ENCODE measurements at places on chromosomes 12 and 14.

DNA sequence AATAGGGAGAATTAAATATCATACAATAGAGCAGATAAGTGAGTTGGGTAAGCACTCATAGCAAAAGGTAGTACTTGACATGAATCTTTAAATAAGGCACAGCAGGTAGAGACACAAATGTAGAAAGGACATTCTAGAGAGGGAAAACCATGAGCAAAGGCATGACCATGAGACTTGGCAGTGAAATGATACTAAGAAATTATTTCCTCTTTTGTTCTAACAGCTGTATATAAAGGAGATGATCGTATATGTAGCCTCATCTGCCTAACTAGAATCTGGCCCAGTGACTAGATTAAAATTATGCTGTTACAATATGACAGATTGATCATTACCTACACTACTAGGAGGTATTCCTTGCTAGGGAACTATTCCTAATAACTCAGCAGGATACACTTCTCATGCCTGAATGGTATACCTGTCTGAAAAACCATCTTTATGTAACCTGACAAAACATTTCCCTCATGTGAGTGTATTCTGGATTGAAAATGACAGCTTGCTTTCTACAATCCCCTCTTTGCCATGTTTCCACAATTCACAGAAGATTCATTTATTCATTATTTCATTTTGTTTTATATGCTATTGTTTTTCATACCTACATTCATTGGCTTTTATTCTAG is 725.7 kb downstream of the C12orf50 start:
- H3K4me1 ChIP-seq, result no peaks in the 10 kb centered on the region
- DNase-seq, result no peak
- H3K27me3 ChIP-seq, result no peaks in the 10 kb centered on the region

DNA sequence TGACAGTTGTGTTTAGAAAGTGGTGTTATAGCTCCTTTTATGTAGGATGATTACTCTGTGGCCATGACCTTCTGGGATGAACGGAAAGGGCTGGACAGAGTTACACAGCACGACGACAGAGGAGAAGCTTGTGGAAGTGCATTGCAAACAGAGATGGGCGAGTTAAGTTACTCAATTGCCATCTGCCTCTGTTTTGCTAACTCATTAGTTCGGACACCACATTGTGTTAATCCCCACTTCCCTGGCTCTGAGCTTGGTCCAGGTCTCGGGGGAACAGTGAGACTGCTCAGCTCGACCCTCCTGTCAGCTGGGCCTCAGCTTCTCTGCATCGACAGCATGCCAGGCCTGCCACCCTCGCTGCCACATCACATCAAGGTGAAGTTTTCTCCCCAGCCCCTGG is 408.0 kb downstream of the ZFP36L1 start:
- DNase-seq, result no peak
- H3K27me3 ChIP-seq, result no peaks in the 10 kb centered on the region
- H3K4me1 ChIP-seq, result no peaks in the 10 kb centered on the region
- no peak overlapping the region for H3K27ac ChIP-seq
- no peaks in the 10 kb centered on the region for H3K36me3 ChIP-seq

DNA sequence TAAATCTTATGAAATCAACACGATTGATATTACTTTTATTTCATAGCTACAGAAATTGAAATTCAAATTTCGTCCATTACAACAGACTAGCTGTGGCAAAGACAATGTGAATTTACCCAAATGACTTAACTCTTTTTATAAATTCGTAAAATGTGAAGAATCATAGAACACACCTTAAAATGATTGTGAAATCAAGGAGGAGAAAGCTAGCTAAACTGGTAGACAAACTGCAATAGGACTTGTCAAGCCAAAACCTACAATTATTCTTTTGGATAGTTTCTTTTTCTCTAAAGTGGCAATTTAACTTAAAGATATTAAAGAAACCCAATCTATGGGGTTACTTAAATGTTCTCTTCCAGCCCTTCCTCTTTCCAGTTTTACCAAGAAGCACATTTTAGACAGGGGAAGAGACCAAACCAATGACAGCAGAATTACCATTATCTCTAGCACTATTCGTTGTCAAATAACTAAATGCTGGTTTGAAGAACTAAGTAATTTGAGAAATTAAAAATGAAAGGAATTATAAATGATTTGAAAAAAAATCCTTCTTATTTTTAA is 807 bp upstream of the SLC16A7 start:
- peak overlapping the region; percentile 87 for H3K4me3 ChIP-seq
- peaks cover 17% of the 10 kb centered on the region for H3K36me3 ChIP-seq
- H3K27ac ChIP-seq, result peak overlapping the region; percentile 99
- H3K27me3 ChIP-seq, result no peaks in the 10 kb centered on the region
- peaks cover 44% of the 10 kb centered on the region for H3K4me1 ChIP-seq
- DNase-seq, result no peak

GRCh38 chr12:56517854-56518253 is 3.8 kb upstream of the RBMS2 start:
- peaks cover 16% of the 10 kb centered on the region for H3K4me1 ChIP-seq
- no peak overlapping the region for H3K4me3 ChIP-seq
- no peak for DNase-seq
- H3K36me3 ChIP-seq, result no peaks in the 10 kb centered on the region

DNA sequence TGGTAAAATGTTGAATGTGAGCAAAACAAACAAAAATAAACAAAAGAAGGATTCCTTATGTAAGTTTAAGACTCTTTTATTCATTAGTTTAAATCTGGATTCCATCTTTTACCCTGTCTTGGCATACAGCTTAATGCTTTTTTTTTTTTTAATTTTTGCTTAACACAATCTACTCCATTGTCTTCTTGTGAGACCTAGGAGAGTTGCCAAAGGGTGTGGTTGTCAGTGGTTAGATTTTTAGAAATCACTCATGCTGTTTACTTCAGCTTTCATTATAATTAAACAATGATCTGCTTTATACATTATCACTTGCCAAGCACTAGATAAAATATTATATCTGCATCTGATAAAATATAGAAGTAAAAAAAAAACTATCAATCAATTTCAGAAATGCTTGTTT is 77.7 kb upstream of the KITLG start:
- no peak for DNase-seq
- H3K27me3 ChIP-seq, result no peaks in the 10 kb centered on the region
- no peaks in the 10 kb centered on the region for H3K36me3 ChIP-seq
- H3K4me1 ChIP-seq, result no peaks in the 10 kb centered on the region

- peaks cover 44% of the 10 kb centered on the region for H3K36me3 ChIP-seq
- H3K27ac ChIP-seq, result peak overlapping the region; percentile 64
- no peak for DNase-seq
- no peaks in the 10 kb centered on the region for H3K27me3 ChIP-seq
- H3K4me3 ChIP-seq, result peak overlapping the region; percentile 42
Observed at GRCh38 chr12:8038659-8039114, 6.2 kb downstream of the FOXJ2 start.

DNA sequence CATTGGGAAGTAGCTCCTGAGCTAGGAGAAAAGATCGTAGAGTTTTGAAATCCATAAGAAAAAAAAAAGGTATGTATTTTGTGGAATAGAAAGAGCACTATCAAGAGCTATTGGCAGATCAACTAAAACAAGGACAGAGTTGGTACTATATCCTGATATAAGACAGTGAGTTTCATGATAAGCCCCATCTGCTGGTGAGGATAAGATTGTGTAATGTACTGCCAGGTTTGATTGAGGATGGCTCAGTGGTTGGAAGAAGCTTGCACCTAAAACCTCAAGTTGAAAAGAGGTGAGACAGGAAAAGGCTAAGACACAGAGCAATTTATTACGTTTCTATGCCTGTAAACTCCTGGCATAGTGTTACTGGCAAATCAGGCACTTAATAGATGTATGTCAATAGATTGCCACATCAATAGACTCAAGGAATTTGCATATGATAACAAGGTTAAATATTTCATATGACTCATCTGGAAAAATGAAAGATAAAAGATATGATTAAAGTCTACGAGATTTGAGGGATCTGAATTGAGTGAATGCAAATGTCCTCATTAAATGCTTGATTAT is 525.6 kb downstream of the FLRT2 start:
- DNase-seq, result no peak
- H3K4me3 ChIP-seq, result no peak overlapping the region
- no peak overlapping the region for H3K27ac ChIP-seq
- peaks cover 7% of the 10 kb centered on the region for H3K4me1 ChIP-seq
- H3K27me3 ChIP-seq, result no peaks in the 10 kb centered on the region

All from effector memory CD8-positive, alpha-beta T cell (primary cell).